Suprapubic skin (tissue), 4 donors: ENCODE measurements at places on chromosomes 2 and 18.

- DNase-seq: no peak
Measured at GRCh38 chr2:134674687-134675086, 44.1 kb downstream of the TMEM163 start.

- DNase-seq: no peak
Measured at GRCh38 chr2:31166925-31167324, 28.7 kb upstream of the GALNT14 start.

- DNase-seq: no peak
Measured at GRCh38 chr2:197137231-197137630, 173.3 kb downstream of the ANKRD44 start.

DNA sequence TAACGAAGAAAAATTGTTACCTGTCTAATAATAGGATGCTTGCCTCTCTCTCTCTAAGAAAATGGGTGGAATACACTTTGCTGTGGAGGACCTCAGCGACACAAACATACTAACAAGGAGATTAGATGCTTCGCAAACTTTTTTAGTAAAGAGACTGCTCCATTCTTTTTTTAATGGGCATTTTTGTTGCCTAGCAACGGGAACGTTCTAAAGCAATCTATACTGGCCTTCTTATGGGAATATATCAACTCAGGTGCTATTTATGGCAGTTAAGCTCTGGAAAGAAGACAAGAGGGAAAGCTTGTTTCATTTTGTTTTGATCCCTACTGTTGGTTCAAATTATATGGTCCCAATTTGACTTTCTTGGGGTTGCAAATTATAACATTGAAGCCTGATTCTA lies 86.8 kb upstream of the CBLN2 start:
- no peak for DNase-seq

GRCh38 chr2:220452561-220452960 lies 825.1 kb downstream of the SLC4A3 start:
- DNase-seq: no peak
